ENCODE measurements at places on chromosomes 4 and X. TPM values are rescaled to one million over a fixed set of nuclear protein-coding genes. Genes with fewer than 3 reads are reported as not detected.

The CCDC160 gene
- total RNA-seq = 1.4 TPM

The SLITRK2 gene
- 0.36 TPM for total RNA-seq

The RTL9 gene
- total RNA-seq = not detected

The P2RY10 gene
- not detected for total RNA-seq

The PHOX2B gene
- 2.5 TPM for total RNA-seq

The KCNE5 gene
- total RNA-seq = 0.33 TPM

The USP17L11 gene
- not detected for total RNA-seq

The F8A2 gene
- not detected for total RNA-seq

The ATRX gene
- total RNA-seq = 142 TPM

The MAGEA4 gene
- not detected for total RNA-seq

The CHRDL1 gene
- 180 TPM for total RNA-seq

The LRIT3 gene
- not detected for total RNA-seq

The CT45A1 gene
- not detected for total RNA-seq

The GDPD2 gene
- total RNA-seq = not detected

The DCAF8L2 gene
- not detected for total RNA-seq

The FHL1 gene
- 701 TPM for total RNA-seq

The INTU gene
- 9.4 TPM for total RNA-seq

The SUPT20HL1 gene
- total RNA-seq = 0.36 TPM

The TIGD2 gene
- 1.4 TPM for total RNA-seq

The ZGRF1 gene
- total RNA-seq = 3.9 TPM

The MAGEB17 gene
- not detected for total RNA-seq

The BEND4 gene
- total RNA-seq = 1.2 TPM

The HTN1 gene
- total RNA-seq = not detected

The ZFYVE28 gene
- total RNA-seq = 4.3 TPM

The MAGEA11 gene
- total RNA-seq = not detected

The FRG2 gene
- not detected for total RNA-seq

The CRMP1 gene
- total RNA-seq = 6.4 TPM

The SSX1 gene
- total RNA-seq = not detected

The RAI2 gene
- total RNA-seq = 26.0 TPM

The TMSB15A gene
- total RNA-seq = 0.99 TPM

The KCND1 gene
- 2.5 TPM for total RNA-seq

The KLHL2 gene
- 14.4 TPM for total RNA-seq

The ZXDA gene
- total RNA-seq = 9.9 TPM

The SHOX gene
- total RNA-seq = not detected

The GRPR gene
- 0.83 TPM for total RNA-seq

The PLAC1 gene
- total RNA-seq = not detected

The ARSJ gene
- total RNA-seq = 11.4 TPM

The BGN gene
- total RNA-seq = 6.9 TPM

The HELT gene
- total RNA-seq = not detected

The NXT2 gene
- total RNA-seq = 3.2 TPM

The TRMT44 gene
- 29.1 TPM for total RNA-seq

The DCLK2 gene
- 30.7 TPM for total RNA-seq

The ACTRT1 gene
- total RNA-seq = not detected

The MAGEC1 gene
- total RNA-seq = not detected

The RBM3 gene
- 153 TPM for total RNA-seq

The TEX13B gene
- total RNA-seq = not detected

The SMIM10 gene
- 11.3 TPM for total RNA-seq

The DGKQ gene
- 3.5 TPM for total RNA-seq

The FAM47E gene
- 1.7 TPM for total RNA-seq

The TMEM187 gene
- total RNA-seq = 5.0 TPM

The PDGFRA gene
- total RNA-seq = 170 TPM

The PITX2 gene
- total RNA-seq = not detected

The PPP2R2C gene
- 2.8 TPM for total RNA-seq

The DUSP21 gene
- total RNA-seq = not detected

The ARHGAP24 gene
- total RNA-seq = 23.1 TPM
